ENCODE measurements at places on chromosomes 3 and 15.

GRCh38 chr15:45021348-45021747 is 1.6 kb upstream of the SORD start:
- DNase-seq, result no peak

DNA sequence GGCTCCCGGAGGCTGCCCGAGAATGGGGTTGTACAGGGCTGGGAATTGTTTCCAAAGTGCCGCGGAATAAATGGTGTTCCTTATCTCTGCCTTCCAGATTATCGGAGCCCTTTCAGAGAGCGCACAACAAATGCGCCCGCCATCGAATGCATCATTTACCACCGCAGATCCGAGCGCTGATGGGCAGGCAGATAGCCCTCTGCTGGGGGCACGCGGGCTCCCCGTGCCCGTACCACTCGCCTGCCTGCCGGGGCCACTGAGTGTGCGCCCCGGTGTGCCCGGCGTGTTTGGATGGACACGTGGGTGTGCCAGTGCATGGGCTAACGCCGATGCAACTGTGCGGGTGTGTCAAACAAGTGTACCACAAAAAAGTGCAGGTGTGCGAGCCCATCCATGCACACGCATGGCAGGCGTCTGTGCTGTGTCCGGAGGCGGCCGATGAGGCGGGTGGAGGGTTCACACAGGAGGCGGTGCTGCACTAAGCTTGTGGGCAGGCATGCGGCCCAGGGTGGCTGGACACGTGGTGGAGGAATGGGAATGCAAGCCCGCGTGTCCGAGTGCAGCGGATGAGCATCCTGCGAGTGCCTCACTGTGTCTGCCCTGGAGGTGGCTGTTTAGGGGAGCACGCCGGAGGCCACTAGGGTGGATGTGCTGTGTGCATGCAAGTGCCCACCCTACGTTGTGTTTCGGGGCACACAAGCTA is 3.8 kb upstream of the GATA2 start:
- DNase-seq, result no peak

DNA sequence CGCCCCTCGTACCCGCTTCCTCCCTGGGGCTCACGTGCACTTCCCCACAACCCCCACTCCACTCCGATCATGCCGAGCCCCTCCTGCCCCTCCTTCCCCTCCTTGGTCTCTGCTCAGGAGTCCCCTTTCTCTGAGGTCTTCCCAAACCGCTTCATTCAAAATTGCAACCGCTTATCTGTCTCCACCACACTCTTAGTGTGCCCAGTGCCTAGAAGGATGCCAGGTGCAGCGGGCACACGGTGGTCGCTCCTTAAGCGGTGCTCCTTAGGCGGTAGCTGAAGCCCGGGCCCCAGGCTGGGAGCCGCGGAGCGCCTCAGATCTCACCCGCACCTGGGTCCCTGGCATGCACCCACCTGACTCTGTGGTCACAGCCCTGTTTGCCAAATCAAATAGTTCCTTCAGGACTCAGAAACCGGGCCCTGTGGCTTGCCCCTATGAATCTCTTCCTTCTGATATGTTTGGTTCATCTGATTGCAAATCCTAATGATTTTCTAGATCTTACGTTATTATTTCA is 524.5 kb downstream of the OCA2 start:
- DNase-seq, result no peak

- no peak for DNase-seq
These were observed 138.9 kb downstream of the GREM1 start for GRCh38 chr15:32856753-32857152.

- DNase-seq, result no peak
These were observed 462.1 kb upstream of the NR2F2 start for GRCh38 chr15:95868450-95868849.

DNA sequence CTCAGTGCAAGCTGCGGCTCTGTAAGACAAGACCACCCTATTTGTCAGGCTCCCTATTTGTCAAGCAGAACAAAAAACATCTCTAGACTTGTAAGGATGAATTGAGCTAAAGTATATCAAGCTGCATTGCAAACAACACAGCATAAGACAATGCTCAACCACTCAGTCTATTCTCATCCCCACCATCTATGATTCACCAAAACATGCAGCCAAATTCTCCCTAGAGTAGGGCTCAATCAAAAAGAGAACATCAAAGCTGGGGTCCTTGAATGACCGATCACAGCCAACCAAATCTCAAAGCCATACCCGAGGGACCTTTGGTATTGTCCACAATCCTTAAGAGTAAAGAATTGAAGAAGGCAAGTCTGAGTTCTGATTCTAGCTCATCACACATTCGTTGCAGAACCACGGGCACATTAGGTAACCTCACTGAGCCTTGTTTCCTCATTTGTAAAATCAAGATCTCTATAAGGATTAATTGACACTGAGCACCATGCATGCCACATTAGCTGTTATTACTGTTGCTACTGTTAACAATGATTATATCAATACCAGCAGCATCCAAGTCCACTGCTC is 31.2 kb downstream of the RFTN1 start:
- DNase-seq, result no peak

DNA sequence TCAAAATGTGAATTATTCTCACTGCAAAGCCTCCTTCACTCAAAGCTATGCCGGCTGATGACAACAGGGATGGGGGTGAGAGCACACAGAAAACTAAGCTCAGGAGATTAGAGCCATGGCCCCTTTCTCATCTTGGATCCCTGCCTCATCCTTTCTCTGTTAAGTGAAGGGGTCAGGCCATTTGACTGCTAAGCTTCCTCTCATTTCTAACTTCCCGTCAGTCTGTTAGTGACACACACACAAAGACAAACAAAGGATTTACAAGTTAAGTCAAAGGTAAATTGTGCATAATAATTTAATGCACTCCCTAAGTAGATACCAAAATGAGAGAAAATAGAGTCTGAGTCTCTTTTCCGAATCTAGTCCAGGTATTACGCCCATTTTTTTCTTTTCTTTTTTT is 1.2 kb downstream of the SS18L2 start:
- no peak for DNase-seq

DNA sequence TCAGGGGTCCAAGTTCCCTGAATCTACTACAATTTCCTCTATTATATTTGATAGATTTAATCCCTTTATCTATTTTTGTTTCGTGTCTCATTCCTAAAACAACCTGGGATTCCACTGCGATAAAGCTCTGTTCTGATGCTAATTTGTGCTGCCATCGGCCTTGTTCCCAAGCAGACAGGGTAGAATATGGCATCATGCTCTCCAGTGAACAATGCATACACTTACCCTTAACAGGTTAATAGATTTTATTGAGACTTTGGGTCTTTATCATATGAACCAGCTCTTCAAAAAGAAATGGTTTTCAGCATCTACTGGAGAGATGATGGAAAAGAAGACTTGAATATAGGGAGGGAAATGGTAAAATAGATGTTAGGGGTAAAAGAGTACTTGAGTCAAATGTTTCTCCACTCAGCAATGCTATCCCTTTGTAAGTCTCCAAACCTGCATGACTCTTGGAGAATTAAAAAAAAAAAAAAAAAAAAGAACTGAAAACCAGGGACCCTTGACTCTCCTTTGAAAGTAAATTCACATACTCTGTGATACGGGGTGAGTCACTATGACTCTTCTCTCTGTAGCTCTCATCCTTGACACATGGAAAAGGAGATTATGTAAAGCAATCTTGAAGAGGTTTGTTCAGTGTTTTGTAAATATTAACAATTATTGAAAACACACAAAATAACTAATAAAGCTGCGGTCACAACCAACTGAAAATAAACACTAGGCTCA is 268.8 kb downstream of the ZBTB20 start:
- no peak for DNase-seq

GRCh38 chr15:31483986-31484951 is 157.6 kb downstream of the KLF13 start:
- no peak for DNase-seq

GRCh38 chr3:60856257-60857046 is 394.8 kb downstream of the FHIT start:
- DNase-seq, result no peak

GRCh38 chr3:50303013-50303815 is at the start of gene HYAL1:
Gene HYAL1 (minus strand): TSS chr3:50303574. CDS start chr3:50302956, 618 bp downstream.
- DNase-seq, result no peak

DNA sequence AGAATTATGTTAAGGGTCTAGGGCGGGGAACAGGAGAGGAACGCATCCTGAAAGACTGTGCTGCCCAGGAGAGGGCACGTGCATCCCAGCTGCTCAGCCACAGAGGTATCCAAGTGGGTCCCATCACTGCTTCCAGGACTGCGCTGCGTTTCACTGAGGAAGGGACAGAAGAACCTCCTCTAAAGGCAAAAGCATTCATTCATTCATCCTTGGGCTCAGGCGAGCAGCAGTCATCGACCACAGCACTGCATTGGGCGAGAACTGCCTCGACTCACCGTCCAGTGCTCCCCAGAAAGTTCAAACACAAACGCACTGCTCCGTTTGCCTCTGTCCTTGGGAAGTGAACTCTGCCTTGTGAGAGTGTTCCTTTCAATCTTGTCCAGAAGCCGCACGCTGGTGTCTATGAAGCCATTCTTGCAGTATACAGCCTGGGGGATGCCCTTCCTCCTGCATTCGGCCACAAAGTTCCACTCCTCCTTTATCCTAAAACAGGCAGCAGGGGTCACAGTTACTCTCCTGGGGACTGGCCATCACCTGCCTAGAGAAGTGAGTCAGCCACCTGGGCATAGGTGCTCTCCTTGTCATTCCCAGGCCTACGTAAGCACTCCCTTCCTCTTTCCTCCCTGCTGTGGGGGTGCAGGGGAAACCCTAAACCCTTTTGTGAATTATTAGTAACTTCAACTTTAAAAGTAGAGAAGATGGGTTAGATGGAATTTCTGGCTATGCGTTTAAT is 21.2 kb downstream of the LRRC2 start:
- no peak for DNase-seq
